ENCODE measurements at places on chromosomes 5 and 9.

GRCh38 chr5:180135967-180136629, 64.5 kb upstream of the RNF130 start:
- no peak for DNase-seq

GRCh38 chr9:125522328-125522725, 184.7 kb downstream of the MAPKAP1 start:
- peak; percentile 85 for DNase-seq

DNA sequence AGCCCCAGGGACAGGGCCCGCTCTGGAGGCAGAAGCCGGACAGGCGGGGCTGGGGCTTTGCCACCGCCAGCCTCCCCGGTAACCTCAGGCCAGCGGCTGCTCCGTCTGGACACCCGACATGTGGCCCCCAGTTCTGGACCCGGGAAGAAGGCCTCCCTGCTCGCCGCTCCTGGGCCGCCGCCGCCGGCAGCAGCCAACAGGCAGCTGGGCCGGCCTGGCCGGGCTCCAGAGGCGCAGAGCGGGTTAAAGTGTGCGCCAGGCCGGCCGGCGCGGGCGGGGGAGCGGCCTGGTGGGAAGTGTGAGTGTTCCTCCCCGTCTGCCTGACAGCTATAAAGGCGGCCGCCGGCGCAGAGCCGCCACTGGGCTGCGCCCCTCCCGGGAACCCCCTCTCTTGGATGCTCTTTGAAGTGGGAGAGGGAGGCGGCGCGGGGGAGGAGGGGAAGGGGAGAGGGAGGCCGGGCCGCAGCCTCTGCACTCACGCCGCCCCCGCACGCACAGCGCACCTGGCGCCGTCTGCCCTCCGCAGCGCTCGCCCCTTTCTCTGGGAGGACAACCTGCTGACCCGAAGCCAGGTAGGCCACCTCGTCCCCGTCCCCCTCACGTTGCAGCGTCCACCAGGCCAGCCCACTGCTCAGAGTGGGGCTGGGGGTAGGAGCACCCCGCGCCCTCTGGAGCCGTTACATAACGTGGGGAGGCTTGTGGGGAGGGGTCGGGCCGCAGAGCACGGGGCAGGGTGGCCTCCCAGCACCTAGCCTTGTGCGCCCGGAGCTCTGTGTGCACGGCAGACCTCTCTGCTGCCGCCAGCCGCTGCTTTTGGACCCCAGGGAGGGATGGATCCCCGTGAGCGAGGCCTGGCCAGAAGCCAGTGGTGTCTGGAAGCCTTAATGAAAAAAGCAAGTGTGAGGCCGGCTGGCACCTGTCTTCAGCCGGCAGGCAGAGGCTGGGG, at the start of gene ADAMTSL2:
Gene ADAMTSL2, plus strand, starts transcription at position 359 of the 946 bp plus-strand sequence. CDS start 2,009 bp downstream, outside the sequence.
- peak; percentile 63 for DNase-seq

- DNase-seq, result no peak
These were observed 102.2 kb downstream of the INIP start for GRCh38 chr9:112615584-112616266.

- peak; percentile 46 for DNase-seq
These were observed 13.6 kb upstream of the GM2A start for GRCh38 chr5:151239237-151239861.

- DNase-seq, result peak; percentile 48
These were observed 23.1 kb downstream of the MLLT3 start for GRCh38 chr9:20599195-20599594.

- peak; percentile 33 for DNase-seq
These were observed 268.6 kb downstream of the SEC61B start for GRCh38 chr9:99490729-99491128.

GRCh38 chr5:34957321-34957720, 28.0 kb downstream of the DNAJC21 start:
- peak; percentile 36 for DNase-seq

- no peak for DNase-seq
These were observed 132.9 kb upstream of the LMX1B start for GRCh38 chr9:126480813-126481212.

GRCh38 chr5:143194713-143195112, 208.8 kb downstream of the NR3C1 start:
- DNase-seq, result no peak

DNA sequence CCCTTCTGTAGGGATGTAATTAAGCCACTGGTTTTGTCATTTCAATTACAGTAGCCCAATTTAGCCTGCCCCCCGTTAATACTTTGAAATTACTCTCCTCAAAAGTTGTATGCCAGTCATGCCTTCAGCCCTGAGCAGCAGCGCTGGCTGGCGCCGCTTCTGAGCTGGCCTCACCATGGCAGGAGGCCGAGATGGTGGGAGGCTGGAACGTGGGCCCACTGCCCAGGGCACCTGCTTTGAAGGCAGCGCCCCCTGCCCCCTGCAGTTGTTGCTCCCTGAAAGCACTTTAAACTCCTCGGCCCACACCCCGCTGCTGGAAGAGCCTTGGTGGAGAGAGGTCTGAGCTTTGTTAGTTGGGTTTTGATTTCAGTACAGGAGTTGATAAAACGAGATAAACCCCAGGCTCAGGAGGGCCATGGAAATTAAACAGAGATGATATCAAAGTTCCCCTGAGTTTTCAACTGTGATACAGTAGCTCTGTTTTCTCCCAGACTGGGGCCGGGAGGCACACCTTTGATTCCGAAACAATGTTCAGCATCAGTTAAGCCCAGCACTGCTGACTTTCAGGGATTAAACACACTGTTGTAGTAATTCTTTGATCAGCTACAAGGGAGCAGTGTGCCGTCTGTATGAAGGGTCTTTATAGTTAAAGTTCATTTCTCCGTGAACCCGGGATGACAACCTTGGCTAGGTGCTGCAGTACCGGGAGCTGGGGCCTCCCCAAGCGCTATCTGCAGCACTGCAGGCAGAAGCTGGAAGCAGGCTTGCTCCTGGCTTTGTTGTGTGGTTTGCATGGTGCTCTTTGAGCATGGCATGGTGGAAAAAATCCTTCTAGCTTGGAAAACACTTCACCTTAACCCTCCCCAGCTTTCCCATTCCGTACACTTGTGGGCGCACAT, 9.5 kb downstream of the MVB12B start:
- no peak for DNase-seq

- no peak for DNase-seq
These were observed 77.3 kb upstream of the ATP10B start for GRCh38 chr5:160929360-160929759.

GRCh38 chr5:19988457-19988856, 457 bp upstream of the CDH18 start:
- DNase-seq, result no peak

All from iris pigment epithelial cell (primary cell).